Lung microvascular endothelial cell (primary cell): ENCODE measurements at places on chromosomes 5 and 9.
A peak's percentile ranks its signal among the peaks of the same experiment; 100 is the strongest.

GRCh38 chr9:5428794-5429528, 8.8 kb downstream of the PLGRKT start:
- peak; percentile 36 for DNase-seq

DNA sequence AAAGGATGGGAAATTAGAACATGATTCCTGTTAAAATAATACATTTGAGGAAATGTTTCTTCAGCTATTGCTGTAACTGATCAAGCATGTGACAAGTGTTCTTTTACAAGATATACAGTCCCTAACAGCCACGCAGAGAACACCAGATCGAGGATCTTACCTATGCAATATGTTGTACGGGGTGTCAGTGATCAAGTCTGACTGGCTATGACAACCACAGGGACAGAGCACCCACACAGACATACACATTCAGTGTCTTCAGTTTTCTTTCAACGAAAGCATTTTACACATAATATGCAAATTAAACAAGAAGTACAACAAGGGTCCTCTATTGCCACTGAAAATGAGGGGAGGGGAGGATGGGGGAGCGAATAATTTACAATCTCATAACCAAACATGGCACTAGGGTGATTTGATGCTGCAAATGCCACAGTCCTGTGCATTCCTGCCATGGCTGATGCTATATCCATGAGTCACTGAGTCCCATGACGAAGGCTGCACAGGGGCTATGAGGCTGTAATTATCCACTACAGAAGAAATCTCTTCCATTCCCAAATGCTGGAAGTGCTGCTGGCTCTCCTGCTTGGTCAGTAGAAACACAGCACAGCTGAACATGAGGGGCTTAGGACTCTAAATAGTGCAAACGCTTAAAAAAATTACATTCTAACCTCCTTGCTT, 118.2 kb downstream of the KLHL3 start:
- no peak for DNase-seq

DNA sequence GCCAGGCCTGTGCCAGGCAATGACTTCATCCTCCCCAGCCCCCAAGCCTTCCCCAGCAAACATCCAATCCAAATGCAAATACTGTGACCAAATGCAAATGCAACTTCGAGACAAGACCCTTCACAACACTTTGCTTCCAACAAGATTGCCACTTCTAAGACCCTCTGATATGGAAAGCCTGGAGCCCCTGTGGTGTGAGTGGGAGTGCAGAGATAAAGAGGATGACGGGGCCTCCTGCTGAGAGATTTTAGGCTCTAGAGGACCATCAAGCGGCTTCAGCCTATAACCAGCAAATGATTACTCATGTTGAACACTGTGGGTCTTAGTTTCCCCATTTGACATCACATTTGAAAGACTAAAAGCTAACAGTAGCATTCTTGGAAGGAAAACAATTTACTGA, 46.6 kb upstream of the GABRP start:
- DNase-seq: no peak

GRCh38 chr9:121455527-121456239, 44.0 kb downstream of the GGTA1 start:
- DNase-seq: no peak

GRCh38 chr5:138663561-138663960, 88.4 kb upstream of the HSPA9 start:
- no peak for DNase-seq

DNA sequence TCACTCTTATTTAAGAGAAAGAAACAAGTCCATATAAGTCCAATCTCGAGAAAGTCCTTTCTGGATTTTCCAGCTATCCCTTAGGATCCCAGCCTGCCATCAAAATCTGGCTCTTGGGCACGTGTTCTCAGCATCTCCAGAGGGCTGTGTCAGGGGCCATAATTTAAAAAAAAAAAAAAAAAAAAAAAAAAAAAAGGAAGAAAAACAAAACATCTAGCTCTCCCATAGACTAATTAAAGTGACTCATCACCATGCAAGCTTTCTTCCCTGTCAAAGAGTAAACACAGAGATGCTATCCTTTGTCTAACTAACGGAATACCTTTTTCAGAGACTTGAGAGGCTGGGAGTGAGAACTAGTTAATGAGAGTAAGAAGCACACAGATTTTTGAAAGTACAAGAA, 44.9 kb upstream of the MYO10 start:
- no peak for DNase-seq

DNA sequence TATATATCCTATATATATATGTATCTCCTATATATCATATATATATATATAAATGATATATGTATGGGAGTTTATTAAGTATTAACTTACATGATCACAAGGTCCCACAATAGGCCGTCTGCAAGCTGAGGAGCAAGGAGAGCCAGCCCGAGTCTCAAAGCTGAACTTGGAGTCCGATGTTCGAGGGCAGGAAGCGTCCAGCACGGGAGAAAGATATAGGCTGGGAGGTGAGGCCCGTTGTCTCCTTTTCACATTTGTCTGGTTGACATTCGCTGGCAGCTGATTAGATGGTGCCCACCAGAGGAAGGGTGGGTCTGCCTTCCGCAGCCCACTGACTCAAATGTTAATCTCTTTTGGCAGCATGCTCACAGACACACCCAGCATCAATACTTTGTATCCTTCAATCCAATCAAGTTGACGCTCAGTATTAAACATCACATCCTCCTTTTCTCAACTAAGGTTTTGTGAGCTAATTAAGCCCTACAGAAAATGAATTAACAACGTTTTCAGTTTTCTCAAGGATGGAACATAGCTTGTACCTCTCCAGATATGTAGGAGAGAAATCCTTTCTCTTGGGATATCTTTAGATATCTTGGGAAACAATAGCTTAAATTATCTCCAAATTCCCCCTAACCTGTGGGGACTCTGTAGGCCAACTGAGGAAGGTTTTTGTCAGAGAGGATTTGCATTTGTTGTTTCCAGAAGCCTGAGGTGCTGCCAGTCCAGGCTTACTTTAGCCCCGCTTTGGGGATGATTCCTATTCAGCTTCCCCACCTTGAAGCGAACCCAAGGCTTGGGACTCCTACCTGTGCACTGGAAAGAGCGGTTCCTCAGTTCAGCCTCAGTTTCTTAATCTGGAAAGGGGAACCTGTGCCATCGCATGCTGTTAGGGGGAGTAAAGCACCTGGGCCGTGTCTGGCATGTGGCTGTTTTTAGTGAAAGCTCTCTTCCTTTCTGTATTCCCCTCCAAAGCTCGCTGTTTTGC, 163.2 kb downstream of the CACNA1B start:
- no peak for DNase-seq

- DNase-seq: peak; percentile 95
These were observed 147.1 kb downstream of the ZNF608 start for GRCh38 chr5:124599028-124599973.

- no peak for DNase-seq
These were observed 580.4 kb upstream of the KLF4 start for GRCh38 chr9:108069991-108070390.

GRCh38 chr5:158724521-158725188, 375.1 kb downstream of the EBF1 start:
- DNase-seq: no peak

GRCh38 chr5:78648359-78649210, at the start of gene LHFPL2:
TSS of gene LHFPL2 (minus strand) at chr5:78648772. CDS start at chr5:78510213, 138,559 bp downstream.
- peak; percentile 79 for DNase-seq

- no peak for DNase-seq
These were observed 192.7 kb downstream of the FANCC start for GRCh38 chr9:95124582-95125367.

DNA sequence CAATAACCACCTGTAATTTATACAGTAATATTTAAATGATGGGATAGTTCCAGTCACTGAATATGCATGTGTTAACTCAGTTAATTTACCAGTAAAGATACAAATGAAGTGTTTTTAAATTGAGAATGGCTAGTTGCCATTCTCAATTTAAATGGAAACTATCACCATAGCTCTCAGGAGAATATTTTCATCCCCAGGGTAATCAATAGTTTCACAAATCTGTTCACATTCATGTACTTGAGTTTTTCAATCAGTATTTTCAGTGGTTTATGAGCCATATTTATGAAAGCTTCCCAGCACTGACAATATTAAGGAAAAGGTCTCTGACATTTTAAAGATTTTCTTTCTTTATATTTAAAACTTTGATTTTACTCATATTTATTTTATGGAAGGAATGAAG, 439.3 kb downstream of the MAT2B start:
- no peak for DNase-seq

- DNase-seq: no peak
These were observed 309.4 kb downstream of the NR3C1 start for GRCh38 chr5:143094087-143094521.

DNA sequence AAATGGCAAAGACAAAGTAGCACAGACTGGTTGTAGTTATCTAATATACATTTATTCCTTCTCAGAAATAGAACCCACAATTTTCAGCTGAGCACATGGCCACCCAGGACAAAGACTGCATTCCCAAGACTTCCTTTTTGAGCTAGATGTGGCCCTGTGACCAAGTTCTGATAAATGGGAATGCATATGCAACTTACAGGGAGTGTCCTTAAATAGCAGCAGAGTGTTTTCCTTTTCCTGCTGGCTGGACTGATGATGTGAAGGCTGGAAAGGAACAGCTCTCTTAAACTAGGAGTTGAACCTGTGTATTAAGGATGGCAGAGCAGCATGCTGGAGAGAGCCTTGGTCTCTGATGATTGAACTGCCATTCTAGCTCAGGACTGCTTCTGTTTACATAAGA, 74.7 kb upstream of the TNPO1 start:
- no peak for DNase-seq
